A172 (cell line): ENCODE measurements at places on chromosomes 2 and 18.

GRCh38 chr2:68637047-68637446, 6.3 kb upstream of the PROKR1 start:
- no peak for DNase-seq

GRCh38 chr2:178718283-178718682, 88.9 kb downstream of the TTN start:
- no peak for DNase-seq

DNA sequence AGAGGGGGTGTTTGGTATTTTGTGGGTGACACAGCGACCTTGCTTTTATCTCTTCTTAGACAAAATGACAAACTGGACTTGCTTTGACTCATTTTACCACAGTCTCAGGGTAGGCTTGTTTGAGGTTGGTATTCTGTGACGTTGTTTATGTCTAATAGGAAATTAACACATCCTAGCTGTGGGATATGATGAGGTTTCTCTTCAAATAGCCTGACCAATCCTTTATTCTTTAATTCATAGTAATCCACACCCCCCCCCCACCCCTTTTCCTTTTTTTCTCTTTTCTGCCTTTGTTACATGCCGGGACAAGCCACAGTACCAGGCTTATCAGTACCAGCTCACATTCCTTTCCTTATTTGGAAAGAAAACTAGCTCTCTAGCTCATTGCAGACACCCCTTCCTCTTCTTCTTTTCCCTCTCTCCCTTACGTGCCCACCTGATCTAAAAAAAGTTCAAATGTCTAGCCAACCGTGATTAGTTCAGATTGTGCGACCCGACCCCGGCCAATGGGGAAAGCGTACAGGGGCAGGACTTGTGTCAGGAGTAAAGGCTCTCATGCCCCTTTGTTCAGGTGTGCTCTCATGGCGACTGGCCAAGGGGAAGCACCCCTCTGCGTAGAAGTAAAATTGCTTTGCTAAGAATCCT, 52.2 kb upstream of the PTPRM start:
- DNase-seq: peak; percentile 30

GRCh38 chr18:3061581-3062312, 48.8 kb upstream of the LPIN2 start:
- DNase-seq: no peak

- no peak for DNase-seq
Measured at GRCh38 chr18:10148189-10148929, 234.5 kb downstream of the VAPA start.

DNA sequence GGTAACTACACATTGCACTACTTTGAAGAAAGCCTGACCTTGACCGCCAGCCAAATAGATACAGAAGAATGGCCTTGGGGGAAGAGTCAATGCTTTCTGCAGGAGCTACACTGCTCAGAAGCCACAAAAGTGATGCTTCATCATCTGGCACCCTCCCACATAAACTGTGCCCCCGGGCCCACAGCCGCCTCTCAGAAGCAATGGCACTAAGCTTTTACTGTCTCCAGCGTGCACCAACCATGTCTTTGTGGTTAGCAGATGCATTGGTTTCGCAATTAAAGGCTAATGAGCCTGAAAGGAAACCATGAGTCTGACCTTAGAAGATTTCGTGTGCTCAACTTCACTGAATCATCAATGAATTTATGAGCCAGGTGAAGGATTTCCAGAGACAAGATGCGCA, 209.4 kb upstream of the TRIB2 start:
- peak; percentile 94 for DNase-seq

DNA sequence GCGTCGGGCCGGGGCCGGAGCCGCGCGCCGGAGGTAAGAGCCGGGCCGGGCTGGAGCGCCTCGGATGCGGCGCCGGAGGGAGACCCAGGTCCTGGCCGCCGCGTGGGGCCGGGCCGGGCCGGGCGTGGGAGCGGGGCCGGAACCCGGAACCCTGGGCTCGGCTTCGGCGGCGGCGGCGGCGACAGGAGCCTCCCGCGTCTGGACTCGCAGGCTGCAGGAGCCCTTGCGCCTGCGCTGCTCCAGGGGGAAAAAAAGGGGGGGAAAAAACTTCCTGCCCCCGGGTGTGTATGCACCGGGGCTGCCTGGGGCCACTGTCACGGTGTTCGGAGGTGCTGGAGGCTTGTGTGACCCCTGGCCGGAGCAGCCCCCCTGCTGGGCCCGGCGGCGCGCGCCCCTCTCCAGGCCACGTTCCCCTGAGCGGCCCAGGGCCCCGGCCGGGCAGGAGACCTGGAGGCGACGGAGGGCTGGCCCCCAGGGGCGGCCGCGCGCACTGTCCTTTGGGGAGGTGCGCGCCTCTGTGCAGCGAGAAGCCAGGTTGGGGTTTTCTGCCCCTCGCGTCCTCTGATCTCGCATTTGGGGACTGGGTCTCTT, 864 bp downstream of the KLHL29 start:
- DNase-seq: no peak

- peak; percentile 16 for DNase-seq
Measured at GRCh38 chr18:48133671-48134251, 203.3 kb upstream of the SMAD2 start.

DNA sequence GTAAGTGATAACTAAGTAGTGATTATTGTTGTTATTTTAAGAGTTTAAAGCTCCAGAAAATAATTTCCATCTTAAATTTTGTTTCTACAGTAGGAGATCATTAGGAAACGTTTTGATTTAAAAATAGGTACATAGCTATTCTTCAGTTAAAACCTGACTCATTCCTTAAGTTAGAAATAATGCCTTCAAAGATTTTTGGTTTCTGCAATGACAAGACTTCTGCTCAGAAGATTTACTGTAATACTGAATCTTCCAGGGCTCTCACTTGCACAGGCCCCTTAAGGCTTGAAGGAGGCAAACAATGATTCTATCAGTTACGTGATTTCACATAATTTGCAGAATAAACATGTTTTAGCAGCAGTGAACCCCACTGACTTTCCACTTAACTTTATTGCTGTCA, 333.7 kb downstream of the RAD51AP2 start:
- no peak for DNase-seq

DNA sequence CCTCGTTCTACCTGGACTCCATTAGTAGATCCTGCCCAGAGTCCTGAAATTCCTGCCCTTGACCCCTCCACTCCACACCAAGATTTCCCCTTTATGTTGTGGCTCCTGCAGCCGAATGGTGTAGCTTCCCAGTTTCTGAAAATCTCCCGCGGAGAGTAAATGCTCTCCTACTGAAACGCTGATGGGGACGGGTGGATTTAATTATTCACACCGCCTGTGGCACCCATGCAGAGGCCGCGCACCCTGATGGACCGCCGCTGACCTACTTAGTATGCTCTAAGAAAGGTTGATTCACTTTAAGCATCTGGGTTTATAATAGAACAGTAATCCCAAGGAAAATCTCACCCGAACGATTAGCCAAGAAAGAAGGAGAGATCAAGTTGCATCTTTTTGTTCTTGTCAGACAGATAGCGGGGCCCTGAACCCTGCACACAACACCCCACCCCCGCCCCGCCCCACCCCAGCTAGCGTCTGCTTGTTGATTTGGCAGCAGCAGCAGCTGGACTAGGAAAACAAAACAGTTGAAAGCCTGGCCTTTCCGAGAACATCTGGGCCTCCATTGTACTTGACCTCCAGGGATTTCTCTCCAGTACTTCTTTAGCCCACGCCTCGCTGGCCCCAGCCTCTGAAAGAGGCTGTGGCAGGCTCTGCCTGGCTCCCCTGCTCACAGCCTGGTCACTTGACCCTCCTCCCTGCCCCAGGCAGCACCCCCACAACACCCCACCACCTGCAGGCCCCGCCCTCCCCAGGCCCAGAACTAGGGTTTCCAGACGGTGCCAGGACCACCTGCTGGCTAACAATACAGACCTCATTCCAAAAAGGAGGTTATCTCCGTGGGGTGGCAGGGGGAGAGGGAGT, 53.6 kb downstream of the DPYSL5 start:
- DNase-seq: no peak

DNA sequence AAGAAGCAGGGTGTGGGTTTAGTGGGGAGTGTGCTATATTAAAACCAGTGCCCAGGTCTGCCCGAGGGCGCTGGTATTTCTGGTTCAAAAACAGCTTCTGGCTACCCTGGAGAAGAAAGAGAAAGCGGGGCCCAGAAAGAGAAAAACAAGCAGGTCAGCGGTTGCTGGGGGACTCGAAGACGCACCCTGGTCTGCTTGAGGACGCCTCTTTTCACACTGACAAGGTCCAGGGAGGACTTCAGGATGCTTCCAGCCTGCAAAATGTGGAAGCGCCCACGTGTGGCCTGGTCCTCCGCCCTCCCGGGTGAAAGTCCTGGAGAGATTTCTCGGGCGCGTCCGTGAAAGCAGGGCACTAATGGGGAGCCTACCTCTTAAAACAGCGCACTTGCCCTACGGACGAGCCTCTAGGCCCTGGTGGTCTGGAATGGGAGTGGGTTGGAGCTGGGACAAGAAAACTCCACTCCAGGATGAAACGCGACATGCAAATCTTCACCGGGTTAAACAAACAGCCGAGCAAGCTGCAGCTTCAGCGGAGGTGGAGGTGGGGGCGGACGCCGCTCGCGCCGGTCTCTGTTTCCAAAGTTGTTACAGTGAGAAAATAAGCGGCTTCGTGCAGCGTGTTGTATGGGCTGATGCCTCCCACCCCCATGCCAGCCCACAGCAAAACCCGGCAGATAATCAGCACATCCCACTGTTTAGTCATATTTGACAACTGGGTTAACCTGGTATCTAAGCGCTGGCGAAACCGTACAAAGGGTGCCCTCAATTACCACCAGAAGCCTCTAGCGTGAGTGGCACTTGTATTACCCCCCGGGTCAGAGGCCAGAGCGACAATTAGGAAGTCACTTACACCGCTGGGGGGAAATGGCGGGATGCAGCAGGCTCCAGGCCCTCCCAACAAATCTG, 1.1 kb upstream of the SP9 start:
- DNase-seq: no peak

- DNase-seq: peak; percentile 19
Measured at GRCh38 chr2:39723946-39724827, 54.9 kb downstream of the THUMPD2 start.

GRCh38 chr2:220393711-220394110, 766.3 kb downstream of the SLC4A3 start:
- no peak for DNase-seq

DNA sequence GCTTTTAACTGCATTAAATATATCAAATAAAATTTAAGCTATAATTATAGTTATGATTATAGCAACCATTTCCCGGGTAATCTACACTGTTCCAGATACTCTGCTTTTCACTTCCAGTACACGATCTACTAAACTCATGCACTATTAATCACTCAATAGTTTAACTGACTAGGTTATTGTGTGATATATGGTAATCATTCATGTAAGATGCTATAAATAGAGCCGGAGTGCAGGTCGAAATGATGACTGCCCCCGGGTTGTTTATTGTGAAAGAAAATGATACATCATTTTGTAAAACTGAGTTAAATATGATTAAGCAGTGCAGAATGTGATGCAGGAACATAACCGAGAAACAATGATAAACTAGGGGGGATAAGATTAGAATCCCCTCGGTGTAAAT, 434.6 kb upstream of the DSEL start:
- no peak for DNase-seq

DNA sequence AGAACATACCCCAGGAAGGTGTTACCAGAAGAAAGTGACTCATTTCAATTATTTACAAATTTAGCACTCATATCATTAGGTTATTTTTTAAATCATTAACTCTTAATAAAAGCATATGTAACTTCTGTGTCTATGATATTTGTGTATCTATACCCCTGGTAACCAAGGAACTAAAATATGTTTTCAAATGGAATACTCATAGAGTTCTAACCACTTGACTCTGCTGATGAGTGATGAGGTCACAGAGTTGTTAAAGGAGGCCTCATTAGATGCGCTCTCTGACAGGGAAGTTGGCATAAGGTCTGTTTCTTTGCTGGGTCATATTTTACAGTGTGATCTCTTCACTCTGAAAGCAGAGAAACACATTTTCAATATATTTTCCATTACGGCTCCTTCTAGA, 73.4 kb downstream of the CCDC150 start:
- DNase-seq: no peak

GRCh38 chr2:142907653-142908052, 30.2 kb downstream of the KYNU start:
- DNase-seq: no peak

DNA sequence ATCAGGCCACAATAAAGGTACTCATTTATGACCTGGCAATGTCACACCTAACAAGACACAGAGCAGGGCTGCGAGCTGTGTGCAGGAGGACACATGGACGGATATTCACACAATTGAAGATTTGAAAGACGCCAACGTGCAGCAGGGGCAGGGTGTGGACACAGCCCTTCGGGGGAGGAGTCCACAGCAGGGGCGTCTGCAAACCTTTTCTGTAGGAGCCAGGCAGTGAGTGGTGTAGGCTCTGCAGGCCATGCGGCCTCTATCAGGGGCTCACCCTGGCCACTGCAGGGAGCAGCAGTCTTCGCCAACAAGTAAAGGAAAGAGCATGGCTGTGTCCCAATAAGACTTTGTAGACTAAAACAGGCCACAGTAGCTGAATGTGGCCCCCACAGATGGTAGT, 125.7 kb upstream of the SNTG2 start:
- DNase-seq: no peak

DNA sequence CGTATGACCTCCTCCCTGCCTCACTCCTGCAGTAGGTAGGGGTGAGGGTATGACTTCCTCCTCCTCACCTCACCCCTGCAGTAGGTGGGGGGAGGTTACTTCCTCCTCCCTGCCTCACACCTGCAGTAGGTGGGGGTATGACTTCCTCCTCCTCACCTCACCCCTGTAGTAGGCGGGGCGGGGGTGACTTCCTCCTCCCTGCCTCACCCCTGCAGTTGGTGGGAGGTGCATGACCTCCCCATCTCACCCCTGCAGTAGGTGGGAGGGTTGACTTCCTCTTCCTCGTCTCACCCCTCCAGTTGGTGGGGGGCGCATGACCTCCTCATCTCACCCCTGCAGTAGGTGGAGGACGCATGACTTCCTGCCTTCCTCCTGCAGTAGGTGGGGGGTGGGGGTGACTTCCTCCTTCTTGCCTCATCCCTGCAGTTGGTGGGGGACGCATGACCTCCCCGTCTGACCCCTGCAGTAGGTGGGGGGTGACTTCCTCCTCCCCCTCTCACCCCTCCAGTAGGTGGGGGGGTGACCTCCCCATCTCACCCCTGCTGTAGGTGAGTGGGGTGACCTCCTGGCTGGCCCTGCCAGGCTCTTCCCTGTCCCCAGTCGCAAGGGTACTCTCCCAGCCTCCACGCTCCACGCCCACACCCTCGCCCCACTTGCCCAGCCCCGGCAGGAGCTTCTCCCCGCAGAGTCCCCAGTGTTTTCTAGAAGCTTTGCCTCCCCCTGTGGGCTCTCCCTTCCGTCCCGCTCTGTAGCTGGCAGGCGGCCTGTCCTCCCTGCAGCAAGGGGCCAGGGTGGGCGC, 39.3 kb downstream of the TSHZ1 start:
- DNase-seq: no peak

- no peak for DNase-seq
Measured at GRCh38 chr18:49096021-49096420, 145.3 kb upstream of the SMAD7 start.
